ENCODE measurements at places on chromosomes 16 and 17. TPM values are rescaled to one million over a fixed set of nuclear protein-coding genes. Genes with fewer than 3 reads are reported as not detected.

The TSNAXIP1 gene
- total RNA-seq: 0.97 TPM

The TGFB1I1 gene
- 119 TPM for total RNA-seq

The UNC13D gene
- not detected for total RNA-seq

The MMP25 gene
- total RNA-seq: not detected

The HOXB5 gene
- not detected for total RNA-seq

The CNTNAP1 gene
- total RNA-seq: 49.4 TPM

The MT3 gene
- total RNA-seq: 0.81 TPM

The SLC6A4 gene
- 56.9 TPM for total RNA-seq

The ADAD2 gene
- total RNA-seq: not detected

The HBZ gene
- not detected for total RNA-seq

The TRIM16 gene
- 82.1 TPM for total RNA-seq

The UMOD gene
- total RNA-seq: not detected

The TLE7 gene
- total RNA-seq: not detected

Measured in cardiac atrium fibroblast (primary cell).